Inflammatory macrophage treated with lipopolysaccharide for 4 hours (primary cell): ENCODE measurements at places on chromosomes 1 and 21.
A peak's percentile ranks its signal among the peaks of the same experiment; 100 is the strongest.

- DNase-seq, result no peak
Observed at GRCh38 chr1:88751714-88752113, 67.6 kb downstream of the PKN2 start.

DNA sequence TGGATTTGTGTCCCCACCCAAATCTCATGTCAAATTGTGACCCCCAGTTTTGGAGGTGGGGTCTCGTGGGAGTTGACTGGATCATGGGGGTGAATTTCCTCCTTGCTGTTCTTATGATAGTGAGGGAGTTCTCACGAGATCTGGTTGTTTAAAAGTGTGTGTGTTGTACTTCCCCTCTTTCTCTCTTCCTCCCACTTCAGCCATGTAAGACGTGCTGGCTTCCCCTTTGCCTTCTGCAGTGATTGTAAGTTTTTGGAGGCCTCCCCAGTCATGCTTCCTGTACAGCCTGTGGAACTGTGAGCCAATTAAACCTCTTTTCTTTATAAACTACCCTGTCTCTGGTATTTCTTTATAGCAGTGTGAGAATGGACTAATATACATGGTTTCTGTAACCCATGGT lies 64.6 kb downstream of the RHOU start:
- peak; percentile 82 for DNase-seq

- peak; percentile 51 for DNase-seq
Observed at GRCh38 chr1:248823517-248824001, 2.2 kb downstream of the SH3BP5L start.

GRCh38 chr21:34559089-34559631 lies 47.1 kb upstream of the KCNE1 start:
- DNase-seq, result no peak

GRCh38 chr1:72184099-72184701 lies 98.1 kb downstream of the NEGR1 start:
- no peak for DNase-seq

GRCh38 chr1:61255358-61255703 lies 173.0 kb downstream of the NFIA start:
- peak; percentile 46 for DNase-seq

DNA sequence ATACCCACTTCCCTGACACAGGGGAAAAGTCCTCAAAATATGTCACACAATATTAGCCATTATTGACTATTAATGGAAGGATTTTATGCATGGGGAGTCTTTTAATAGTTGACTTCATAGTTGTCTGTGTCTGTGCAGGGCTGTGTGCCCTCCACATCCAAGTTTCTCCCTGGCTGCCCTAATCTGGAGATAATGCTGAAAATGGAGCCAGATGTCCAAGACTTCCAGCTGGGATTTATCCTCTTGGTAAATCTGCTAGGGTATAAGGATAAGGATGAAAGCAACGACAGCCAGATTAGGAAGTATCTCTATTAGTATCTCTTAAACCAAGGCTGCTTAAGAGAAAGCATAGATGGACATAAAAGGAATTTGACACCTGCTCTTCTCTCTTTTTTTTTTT lies 42.1 kb downstream of the CDK18 start:
- no peak for DNase-seq

GRCh38 chr1:36223381-36223995 lies 755 bp upstream of the THRAP3 start:
- DNase-seq, result peak; percentile 73

- peak; percentile 5 for DNase-seq
Observed at GRCh38 chr1:186155594-186155993, 219.5 kb downstream of the TPR start.

GRCh38 chr1:203177036-203177405 lies 1.4 kb upstream of the MYBPH start:
- no peak for DNase-seq

GRCh38 chr1:204598319-204598969 lies 82.2 kb downstream of the MDM4 start:
- peak; percentile 22 for DNase-seq

- no peak for DNase-seq
Observed at GRCh38 chr1:64984737-64985136, 18.4 kb upstream of the JAK1 start.

DNA sequence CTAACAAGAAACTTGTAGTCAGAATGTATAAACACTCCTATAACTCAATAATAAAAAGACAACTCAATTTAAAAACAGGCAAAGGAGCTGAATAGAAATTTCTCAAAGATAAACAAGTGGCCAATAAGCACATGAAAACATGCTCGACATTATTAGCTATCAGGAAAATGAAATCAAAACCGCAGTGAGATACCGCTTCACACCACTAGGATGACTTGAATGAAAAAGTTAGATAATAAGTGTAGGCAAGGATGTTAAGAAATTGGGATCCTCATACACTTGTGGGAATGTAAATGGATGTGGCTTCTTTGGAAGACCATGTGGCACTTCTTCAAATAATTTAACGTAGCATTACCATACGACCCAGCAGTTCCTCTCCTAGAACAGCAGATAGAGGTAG lies 8.9 kb downstream of the RALGPS2 start:
- no peak for DNase-seq

GRCh38 chr1:30512914-30513265 lies 210.5 kb downstream of the MATN1 start:
- DNase-seq, result no peak

DNA sequence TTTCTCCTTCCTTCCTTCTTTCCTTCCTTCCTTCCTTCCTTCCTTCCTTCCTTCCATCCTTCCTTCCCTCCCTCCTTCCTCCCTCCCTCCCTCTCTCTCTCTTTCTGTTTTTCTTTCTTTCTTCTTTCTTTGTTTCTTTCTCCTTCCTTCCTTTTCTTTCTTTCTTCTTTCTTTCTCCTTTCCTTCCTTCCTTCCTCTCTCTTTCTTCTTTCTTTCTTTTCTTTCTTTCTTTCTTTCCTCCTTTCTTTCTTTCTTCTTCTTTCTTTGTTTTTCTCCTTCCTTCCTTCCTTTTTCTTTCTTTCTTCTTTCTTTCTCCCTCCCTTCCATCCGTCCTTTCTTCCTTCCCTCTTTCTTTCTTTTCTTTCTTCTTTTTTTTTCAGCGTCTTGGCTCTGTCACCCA lies 18.1 kb upstream of the IL19 start:
- no peak for DNase-seq

- DNase-seq, result no peak
Observed at GRCh38 chr1:162661336-162661735, 29.1 kb downstream of the DDR2 start.

DNA sequence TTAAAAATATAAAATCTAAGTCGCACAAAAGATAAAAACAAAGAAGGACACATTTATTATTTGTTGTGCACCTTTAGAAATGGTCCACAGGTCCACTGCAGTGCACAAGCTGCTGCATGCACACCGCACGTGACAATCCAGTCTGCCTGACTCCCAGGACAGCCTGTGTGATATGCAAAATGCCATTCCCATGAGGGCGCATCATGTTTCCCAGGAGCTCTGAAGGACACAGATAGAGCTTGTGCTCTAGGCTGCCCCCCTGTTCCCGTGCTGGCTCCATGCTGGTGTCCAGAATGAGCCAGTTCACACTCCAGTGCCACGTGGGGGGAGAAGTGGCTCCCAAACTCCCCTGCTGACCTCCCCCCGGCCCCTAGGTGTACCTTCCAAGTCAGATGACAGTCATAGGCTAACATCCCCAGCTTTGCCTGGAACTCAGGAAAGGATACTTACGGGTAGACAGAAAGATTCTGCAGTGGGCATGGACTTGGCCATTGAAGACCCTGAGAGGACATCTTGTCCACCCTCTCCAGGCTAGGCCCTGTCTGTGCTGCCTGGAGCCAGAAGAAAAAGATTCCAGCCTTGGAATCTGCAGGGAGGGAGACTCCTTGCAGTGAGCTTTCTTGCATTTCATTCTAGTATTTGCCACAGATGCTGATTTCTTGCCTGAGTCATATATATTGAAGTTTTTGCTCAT lies 26.3 kb downstream of the RAB7B start:
- DNase-seq, result no peak

- DNase-seq, result peak; percentile 13
Observed at GRCh38 chr21:33587792-33588484, 546 bp downstream of the DONSON start.

DNA sequence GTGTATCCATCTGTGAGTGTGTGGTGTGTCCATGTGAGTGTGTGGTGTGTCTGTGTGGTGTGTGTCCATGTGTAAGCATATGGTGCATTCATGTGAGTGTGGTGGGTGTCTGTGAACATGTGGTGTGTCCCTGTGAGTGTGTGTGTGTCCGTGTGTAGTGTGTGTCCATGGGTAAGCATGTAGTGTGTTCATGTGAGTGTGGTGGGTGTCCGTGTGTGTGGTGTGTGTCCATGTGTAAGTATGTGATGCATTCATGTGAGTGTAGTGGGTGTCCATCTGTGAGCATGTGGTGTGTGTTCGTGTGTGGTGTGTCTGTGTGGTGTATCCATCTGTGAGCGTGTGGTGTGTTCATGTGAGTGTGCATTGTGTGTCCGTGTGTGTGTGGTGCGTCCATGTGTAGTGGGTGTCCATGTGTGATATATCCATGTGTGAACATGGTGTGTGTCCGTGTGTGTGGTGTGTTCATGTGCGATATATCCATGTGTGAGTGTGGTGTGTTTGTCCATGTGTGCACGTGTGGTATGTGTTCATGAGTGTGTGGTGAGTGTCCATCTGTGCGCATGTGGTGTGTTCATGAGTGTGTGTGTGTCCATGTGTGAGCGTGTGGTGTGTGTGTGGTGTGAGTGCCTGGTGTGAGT lies 12.3 kb downstream of the SLC19A1 start:
- DNase-seq, result no peak
